ENCODE measurements at places on chromosomes 7 and 10.

DNA sequence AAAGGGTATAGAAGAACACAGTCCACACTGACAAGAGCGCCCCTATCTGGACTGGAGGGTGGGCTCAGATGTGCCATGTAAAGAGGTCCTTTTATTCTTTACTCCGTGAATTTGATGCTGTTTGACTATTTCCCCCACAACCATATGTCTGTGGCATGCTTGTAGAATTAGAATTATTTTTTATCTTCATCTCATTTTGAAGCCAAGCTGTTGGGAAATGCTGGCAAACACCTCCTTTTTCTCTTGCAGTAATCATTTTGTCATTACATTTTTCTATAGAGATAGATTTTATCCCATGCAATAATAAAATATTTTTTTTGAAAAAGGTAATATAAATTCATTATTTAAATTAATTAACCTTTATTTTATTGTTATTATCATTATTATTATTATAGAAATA lies 926.6 kb upstream of the AUTS2 start:
- H3K4me1 ChIP-seq = no peaks in the 10 kb centered on the region
- H3K27ac ChIP-seq = no peak overlapping the region
- no peak for DNase-seq

DNA sequence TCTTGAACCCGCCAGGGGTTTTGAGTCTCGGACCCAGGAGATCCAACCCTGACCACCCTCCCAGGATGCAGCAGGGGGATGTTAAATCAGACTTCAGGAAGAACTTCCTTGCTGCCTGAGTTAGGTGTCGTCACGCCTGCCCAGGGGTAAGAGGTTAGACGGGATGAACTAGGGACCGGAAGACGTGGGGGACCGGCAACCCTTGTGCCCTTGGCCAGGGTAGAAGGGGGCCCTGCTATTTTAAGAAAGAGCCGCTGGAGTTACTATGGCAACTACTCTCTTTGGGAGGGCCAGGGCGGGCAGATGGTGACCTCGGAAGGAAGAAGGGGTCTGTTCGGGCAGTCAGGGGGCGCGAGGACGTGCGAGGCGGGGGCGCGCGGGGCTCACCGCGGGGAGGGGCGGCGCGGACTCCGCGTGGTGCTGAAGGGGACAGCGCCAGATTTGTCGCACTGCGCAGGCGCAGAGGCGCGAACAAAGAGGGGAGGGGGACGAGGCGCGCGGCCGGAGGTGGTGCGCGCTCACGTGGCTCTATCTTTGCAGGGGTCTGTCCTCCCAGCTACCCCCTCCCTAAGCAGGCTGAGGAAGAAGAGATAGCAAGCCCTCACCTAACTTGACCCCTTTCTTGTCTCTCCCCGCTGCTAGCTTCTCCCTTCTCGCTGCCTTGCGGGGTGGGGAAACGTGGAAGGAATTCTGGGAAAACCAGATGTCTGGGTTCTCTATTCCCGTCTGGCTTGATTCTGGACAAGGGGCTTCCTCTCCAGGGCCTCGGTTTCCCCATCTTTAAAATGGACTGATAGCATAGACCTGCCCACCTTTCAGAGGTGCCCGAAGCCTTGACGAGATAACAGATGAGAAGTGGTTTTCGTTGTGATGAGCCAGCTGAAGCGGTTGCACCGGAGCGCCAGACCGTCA lies 940 bp upstream of the PSD start:
- H3K27me3 ChIP-seq = no peaks in the 10 kb centered on the region
- peak overlapping the region; percentile 83 for H3K4me3 ChIP-seq
- H3K27ac ChIP-seq = no peak overlapping the region
- H3K36me3 ChIP-seq = no peaks in the 10 kb centered on the region

- peak overlapping the region; percentile 78 for H3K27ac ChIP-seq
- no peaks in the 10 kb centered on the region for H3K27me3 ChIP-seq
- peak; percentile 93 for DNase-seq
- peaks cover 18% of the 10 kb centered on the region for H3K4me1 ChIP-seq
These were observed 12.2 kb downstream of the COMTD1 start for GRCh38 chr10:75223507-75223906.

DNA sequence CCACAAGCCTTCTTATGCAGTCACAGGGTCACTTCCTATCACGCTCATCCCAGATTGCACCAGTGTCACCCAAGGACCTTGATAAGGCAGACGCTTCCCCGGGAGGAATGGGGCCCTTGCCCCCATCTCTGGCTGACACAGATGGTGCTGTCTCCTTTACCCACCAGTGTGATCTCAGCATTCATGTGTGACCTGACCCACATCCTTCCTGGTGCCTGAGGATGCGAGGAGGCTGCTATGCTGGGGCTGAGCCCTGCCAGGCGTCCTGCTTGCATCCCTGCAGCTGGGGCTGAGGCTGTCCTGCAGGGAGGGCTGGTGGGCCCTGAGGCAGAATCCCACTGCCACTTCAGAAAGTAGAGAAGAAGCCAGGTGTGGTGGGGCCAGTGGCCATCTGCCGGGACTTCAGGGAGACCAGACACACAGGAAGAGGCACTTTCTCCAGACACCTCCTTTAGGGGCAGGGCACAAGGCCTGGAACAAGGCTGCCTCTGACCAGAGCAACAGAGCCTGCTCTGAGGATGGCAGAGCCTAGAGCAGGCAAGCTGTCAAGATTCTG lies 35.3 kb downstream of the RASGEF1A start:
- H3K36me3 ChIP-seq = no peaks in the 10 kb centered on the region
- no peak overlapping the region for H3K27ac ChIP-seq
- no peak overlapping the region for H3K4me3 ChIP-seq
- H3K27me3 ChIP-seq = peaks cover 13% of the 10 kb centered on the region

DNA sequence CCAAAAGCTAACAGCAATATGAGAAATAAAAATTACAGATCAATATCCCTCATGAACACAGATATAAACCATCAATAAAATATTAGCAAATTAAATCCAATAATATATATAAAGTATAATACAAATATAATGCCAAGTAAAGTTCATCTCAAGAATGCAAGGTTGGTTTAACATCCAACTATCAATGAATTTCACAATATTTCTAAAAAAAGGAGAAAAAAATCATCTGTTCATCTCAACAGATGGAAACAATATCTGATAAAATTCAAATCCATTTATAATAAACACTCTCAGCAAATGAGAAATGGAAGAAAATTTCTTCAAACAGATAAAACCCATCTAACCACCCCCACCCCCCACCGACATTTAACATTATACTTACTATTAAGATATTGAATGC lies 86.9 kb downstream of the SIRT1 start:
- no peaks in the 10 kb centered on the region for H3K4me1 ChIP-seq
- H3K36me3 ChIP-seq = no peaks in the 10 kb centered on the region
- H3K4me3 ChIP-seq = no peak overlapping the region
- H3K27ac ChIP-seq = no peak overlapping the region
- no peak for DNase-seq

DNA sequence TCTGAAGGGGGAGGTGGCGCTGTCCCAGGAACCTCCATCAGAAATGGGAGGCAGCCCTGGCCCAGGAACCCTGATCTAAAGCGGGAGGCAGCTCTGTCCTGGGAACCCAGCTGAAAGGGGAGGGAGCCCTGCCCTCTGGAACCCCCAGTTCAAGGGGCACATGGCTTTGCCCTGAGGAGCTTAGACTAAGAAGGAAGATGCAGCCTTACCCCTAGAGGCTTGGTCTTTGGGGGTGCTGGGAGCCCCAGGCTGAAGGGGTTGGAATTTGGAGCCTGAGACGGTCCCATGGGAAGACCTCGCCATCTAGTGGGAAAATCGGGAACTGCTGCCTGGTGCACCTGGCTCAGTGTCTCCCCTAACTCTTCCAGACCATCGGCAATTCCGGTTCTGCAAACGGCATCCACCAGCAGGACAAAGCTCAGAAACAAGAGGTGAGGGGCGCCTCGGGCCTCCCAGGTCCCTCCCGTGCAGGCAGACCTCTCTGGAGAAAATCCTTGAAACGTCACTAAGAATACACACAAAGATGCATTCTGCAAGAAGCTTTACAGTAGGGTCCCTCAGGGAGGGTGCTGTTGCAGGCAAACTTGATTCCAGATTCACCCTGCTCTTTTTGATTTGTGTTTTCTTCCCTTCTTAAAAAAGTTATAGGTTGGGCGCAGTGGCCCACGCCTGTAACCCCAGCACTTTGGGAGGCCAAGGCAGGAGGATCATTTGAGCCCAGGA lies 52.4 kb upstream of the GTF2IRD1 start:
- no peaks in the 10 kb centered on the region for H3K36me3 ChIP-seq
- no peak overlapping the region for H3K4me3 ChIP-seq
- no peaks in the 10 kb centered on the region for H3K27me3 ChIP-seq
- H3K27ac ChIP-seq = no peak overlapping the region
- H3K4me1 ChIP-seq = no peaks in the 10 kb centered on the region
- DNase-seq = peak; percentile 76

DNA sequence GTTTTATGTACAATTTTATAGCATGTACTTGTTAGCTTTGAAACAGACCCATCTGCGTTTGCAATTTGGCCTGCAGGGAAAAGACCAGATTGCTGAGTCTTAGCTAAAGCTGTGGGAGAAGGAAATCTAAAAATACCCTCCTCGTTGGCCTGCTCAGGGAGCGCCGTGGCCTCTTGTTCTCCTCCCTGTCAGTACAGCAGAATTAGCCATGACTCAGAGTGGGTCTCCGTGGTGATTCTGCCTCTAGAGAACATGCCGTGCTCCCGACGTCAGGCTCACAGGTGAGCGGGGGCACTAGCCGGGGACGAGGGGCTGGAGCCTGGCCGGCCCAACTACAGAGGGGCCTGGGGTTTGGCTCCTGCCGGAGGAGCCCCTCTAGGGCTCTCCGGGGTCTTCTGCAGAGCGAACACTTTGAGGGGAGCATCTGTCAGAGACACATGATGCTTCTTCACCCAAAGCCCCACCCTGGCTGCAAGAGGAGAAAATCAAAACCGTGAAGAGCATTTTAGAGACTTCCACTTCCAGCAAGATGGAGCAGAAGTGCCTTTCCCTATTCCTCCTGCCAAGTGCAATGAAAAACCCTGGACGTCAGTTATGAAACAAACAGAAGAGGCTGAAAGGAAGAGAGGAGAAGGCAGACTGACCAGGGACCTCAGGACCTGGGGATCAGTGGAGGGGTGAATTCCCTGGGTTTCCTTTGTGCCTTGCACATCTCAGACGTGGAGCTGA lies 98.9 kb downstream of the LHPP start:
- no peaks in the 10 kb centered on the region for H3K36me3 ChIP-seq
- no peak overlapping the region for H3K27ac ChIP-seq
- no peak for DNase-seq
- peaks cover 4% of the 10 kb centered on the region for H3K4me1 ChIP-seq

DNA sequence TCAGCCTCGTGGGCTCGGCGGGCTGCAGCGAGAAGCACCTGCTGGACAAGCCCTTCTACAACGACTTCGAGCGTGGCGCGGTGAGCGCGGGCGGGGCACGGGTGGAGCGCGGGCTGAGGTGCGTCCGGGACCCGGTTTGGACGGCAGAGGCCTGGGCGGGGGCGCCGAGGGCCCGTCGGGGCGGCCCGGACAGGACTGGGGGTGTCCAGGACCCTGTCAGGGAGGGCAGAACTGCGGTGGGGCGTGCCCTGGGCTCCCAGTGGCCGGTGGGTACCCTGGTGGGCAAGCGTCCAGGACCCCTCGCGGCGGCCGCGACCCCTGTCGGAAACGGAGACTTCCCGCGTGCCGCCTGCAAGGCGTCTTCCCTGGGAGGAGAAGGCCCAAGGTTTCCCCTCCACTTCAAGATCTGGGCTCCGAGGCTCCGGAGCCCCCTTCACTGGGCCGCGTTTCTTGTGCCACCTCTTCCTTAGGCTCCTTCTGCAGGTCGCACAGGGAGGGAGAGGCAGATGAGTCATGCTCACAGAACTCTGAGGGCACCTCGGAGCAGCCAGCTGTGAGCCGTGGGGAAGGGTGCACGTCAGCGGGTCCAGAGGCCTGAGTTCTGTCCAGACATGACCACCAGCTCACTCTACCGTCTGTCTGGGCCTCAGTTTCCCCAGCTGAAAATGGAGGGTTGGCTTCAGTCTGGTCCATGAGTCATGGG lies 485 bp downstream of the ALOX5 start:
- peak; percentile 33 for DNase-seq
- no peak overlapping the region for H3K27ac ChIP-seq
- peaks cover 4% of the 10 kb centered on the region for H3K4me1 ChIP-seq
- peaks cover 3% of the 10 kb centered on the region for H3K27me3 ChIP-seq

GRCh38 chr10:69392481-69393000 lies 24.2 kb downstream of the TACR2 start:
- H3K36me3 ChIP-seq = peaks cover 13% of the 10 kb centered on the region
- H3K4me3 ChIP-seq = no peak overlapping the region
- H3K27me3 ChIP-seq = no peaks in the 10 kb centered on the region
